Epithelial cell of esophagus (primary cell): ENCODE measurements at places on chromosomes 6 and 20.

DNA sequence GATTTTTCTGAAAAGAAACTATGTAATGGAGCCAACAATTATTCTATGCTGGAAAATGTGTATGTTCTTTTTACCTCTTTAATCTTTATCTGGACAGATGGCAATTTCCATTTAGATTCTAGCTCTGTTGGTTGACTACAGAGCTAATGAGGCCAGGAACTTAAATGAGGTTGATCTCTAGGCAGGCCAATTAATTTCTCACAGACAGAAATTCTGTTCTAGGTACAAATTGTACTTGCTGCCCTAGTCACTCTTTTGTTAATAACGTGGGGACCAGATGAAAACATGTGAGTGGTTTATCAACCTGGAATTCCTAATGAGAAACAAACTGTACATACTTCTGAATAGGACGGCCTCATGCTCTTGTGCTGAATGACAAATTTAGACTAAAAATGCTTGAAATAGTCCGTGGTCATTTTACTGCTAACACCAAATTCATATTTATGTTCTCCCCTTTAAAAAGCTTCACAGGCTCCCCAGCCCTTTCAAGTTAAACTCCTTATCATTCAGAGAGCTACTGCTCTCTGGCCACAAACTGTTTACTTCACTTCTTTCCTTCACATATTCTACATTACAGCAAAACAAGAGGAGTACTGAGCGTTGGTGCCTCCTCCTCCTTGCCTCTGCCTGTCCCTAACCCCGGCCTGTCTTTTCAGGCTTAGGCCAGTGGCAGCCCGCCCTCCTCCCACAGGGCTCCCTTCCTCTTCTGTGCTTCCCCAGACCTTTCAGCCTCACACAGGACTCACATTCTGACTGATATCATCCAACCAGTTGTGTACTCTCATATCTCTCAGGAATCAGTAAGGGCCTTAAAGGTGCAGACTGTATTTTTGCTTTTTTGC, 41.4 kb downstream of the DTNBP1 start:
- peak; percentile 63 for DNase-seq

- DNase-seq: peak; percentile 56
These were observed 19.3 kb downstream of the SIRT5 start for GRCh38 chr6:13593720-13594119.

DNA sequence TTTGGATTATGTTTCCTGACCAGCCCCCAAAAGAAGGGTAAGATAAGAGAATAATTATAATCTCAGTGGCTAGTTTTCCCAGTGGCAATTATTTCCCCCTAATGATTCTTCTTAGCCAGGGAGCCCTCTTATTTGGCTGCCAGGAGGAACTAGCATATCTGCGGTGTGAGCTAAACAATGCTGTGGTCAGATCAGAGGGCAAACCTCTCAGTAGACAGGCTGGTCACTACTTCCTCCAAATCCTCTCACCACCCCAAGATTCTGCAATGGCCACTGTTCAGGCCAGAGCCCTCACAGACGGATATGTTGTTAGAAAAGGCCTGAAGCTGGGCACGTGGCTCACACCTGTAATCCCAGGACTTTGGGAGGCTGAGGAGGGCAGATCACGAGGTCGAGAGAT, 273.4 kb upstream of the SASH1 start:
- DNase-seq: no peak

GRCh38 chr6:4253604-4254231, 118.3 kb upstream of the ECI2 start:
- DNase-seq: peak; percentile 70

DNA sequence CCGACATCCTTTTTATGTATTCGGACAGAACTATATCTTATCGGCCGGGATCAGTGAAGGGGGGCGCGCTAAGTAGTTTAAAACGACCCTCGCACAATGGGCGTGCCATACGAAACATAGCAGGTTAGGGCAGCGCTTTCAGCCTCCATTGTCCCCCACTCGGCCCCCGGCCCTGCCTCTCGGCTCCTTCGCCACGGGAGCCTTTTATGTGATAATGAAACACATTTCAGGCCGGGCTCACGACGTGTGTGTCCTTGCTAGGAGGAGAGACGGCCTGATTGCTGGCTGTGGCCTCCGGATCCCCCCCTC, 5.3 kb downstream of the FOXA2 start:
- DNase-seq: no peak

DNA sequence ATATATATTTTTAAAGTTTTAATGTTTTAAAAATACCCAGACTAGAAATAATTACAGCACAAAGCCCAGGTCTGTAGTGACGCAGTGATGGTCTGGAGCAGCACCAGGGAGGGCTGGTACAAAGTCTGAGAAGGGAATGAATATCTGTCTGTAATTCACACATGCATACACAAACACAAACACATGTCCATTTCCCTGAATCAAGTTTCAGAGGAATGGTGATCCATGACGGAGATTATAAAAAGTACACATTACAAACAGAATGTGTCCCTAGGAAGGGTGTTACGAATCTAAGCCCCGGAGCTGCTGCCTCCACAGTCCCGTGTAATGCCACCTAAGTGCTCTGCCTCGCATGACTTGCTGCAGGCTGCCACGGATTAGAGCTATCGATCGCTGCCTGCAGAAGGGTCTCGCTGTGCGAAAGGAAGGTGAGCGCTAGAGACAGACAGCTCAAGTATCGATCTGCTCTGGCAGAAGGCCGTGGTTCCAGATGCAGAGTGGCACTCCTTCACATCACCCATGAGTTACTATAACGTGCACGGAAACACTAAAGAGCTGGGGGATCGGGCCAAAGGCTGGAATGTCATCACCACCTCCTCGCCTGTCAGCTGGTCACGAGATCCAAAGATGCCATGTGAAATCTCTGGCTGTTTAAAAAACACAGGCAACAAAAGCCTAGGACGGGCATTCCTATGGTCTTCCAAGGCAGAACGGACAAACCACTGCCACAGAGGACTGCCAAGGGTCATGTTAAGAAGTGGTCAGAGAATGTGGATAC, 87.1 kb downstream of the INSM1 start:
- no peak for DNase-seq

GRCh38 chr6:88920774-88921733, 42.4 kb downstream of the RNGTT start:
- DNase-seq: no peak

- DNase-seq: no peak
These were observed 165.0 kb upstream of the POU3F2 start for GRCh38 chr6:98669371-98669770.

GRCh38 chr6:143579703-143580102, 68.2 kb upstream of the FUCA2 start:
- peak; percentile 78 for DNase-seq

- no peak for DNase-seq
These were observed 110.3 kb downstream of the SLC35F1 start for GRCh38 chr6:118017301-118017848.

GRCh38 chr20:15705975-15706374, 867.3 kb downstream of the KIF16B start:
- DNase-seq: no peak

DNA sequence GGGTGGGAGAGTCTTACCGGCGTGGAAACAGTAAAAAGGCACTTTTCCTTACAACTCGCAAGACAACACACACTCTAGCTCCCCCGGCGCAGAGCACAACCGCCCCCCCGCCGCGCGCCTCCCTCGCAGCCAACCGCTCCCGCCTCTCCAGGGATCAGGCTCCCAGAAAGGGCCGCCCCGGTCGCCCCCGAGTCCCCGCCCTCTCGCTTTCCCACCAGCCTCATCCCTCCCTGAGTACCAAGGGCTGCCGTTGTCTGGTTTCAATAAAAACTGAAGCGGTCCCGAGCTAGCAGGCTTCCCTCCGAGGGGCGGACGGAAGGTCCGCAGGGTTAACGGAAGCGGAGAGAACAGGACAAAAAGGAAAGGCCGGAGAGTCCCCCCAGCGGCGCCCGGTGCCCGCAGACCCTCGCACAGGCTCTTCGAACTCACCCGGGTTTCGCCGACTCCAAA, 804 bp downstream of the ELOVL5 start:
- peak; percentile 54 for DNase-seq

DNA sequence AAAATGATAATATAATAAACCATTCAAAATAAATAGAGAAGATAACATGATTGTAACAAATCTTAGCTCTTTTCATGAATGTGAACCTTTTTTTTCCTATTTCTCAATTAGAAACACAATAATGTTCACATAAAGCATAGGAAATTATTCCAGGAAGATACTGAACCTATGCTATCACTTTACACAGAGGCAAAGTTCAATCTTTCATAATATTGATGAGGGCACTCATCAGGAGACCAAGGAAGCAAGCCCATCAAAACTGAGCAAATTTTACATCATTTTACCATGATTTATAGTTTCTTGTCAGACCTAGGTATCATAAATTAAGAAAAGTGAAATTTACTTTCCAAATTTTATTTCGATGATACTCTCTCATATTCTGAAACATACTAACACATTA, 938.5 kb downstream of the TBC1D32 start:
- no peak for DNase-seq

DNA sequence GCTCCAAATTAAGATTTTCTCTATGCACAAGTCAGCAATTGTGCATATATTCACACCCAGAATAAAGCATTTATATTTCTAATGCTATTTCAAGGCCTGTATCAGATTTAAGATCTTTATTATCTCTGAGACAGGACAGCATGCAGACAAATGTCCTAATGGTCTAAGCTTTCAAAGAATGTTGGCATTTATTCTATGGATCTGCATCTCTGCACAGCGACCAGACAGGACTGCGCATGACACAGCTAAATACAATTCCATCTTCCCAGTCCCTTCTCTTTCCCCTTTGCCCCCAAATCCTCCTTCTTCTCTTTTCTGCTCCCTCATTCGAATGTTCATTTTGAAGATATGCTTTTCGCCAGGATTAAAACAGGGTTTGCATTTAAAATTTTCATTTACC, 478.5 kb downstream of the PKHD1 start:
- DNase-seq: no peak

DNA sequence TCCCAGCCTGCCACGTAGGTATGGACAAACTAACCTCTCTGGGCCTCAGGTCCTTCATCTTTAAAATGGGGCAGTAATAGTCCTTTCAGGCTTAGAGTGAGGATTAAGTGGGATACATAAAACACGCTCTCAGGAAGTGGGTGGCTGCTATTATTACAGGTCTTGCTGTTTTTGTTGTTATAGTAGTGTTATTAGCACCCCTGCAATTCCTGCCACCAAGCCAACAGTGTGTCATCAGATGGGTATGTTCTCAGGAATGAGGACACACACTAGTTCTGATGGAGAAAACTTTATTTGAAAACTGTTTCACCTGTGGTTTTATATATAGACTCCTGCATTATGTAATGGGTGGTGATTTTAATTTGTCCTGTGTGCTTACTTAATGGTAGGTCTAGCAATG, 131.7 kb downstream of the LRRC1 start:
- peak; percentile 68 for DNase-seq

DNA sequence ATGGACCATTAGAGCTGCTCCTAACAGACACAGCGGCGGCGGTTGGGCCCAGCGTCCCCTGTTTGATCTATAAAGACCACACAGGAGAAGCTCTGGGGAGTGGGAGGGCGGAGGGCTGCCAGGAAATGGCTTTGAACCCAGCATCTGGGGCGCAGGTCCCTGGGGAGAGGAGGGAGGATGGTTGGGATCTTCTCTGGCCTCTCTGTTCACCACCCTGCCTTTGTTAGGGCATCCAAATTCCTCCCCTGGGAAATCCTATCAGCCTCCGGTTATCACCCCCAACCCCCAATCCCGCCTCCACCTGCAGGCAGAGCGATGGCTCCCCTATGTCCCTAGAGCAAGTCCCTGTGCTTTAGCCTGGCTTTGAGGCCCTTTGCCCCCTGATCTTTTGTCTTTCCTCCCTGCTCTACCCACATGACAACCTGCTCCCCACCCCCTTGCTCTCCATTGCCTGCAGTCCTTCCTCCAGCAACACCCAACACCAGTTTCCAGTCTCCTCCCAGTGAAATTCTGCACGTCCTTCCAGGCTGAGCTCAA, 7.1 kb downstream of the XKR7 start:
- no peak for DNase-seq

DNA sequence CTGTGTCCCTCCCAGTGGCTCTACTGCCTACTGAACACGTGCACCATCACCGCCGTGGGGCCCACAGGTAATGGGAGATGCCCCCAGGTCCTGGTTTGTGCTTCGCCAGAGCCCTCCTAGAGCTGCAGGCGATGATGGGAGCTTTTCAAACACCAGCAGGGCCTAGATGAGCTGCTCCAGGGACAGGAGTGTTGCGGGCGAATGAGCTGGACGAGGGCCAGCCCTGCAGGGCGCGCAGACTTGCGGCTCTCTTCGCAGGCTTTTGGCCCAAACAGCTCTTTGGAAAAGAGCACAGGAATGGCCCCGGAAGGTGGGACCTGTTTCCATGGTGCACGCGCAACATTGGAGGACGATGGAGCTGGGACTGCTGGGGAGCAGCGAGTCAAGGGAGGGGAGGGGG, 409.3 kb upstream of the SULF2 start:
- DNase-seq: no peak

GRCh38 chr6:99711925-99712324, 105.3 kb downstream of the PRDM13 start:
- no peak for DNase-seq

- no peak for DNase-seq
These were observed 54.9 kb upstream of the PDE10A start for GRCh38 chr6:165717732-165718465.

DNA sequence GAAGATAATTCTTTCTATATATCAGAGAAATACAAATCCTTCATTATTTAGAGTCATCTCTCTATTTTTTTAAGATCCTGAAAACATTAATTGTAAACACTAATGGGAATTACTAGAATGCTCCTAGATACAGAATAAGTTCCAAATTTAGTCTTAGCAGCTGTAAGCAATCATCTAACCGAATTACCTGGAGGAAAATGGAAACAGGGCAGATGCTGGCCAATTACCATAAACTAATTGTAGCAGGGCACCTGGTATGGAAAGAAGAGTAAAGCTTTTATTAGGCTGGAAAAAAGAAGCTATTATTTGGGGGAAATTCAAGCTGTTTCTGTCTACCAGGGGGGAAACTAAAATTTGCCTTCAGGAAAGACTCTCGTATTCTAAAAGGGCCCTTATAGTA, 257.5 kb downstream of the MMUT start:
- DNase-seq: no peak

GRCh38 chr6:27297857-27298730, 14.0 kb downstream of the POM121L2 start:
- peak; percentile 61 for DNase-seq
